ENCODE measurements at places on chromosomes 6 and 20. TPM values are rescaled to one million over a fixed set of nuclear protein-coding genes. Genes with fewer than 3 reads are reported as not detected.

Gene MEI4
- under 0.01 TPM for total RNA-seq

Gene FAM83B
- total RNA-seq = 98.1 TPM

Gene REPS1
- total RNA-seq = 56.1 TPM

Gene SLC17A1
- total RNA-seq = not detected

Gene JPH2
- total RNA-seq = 0.68 TPM

Gene PPP1R16B
- 0.21 TPM for total RNA-seq

Gene COX7A2
- 82.4 TPM for total RNA-seq

Gene NOTCH4
- total RNA-seq = 0.28 TPM

Gene AGER
- 0.34 TPM for total RNA-seq

Measured in nasal cavity respiratory epithelium epithelial cell of viscerocranial mucosa (primary cell).